Caco-2 (cell line): ENCODE measurements at places on chromosomes 5 and 9. TPM values are rescaled to one million over a fixed set of nuclear protein-coding genes. Genes with fewer than 3 reads are reported as not detected.

- no peak for DNase-seq
Measured at GRCh38 chr9:110157823-110158664, 49.9 kb downstream of the C9orf152 start.

Gene PPP2R2B
- total RNA-seq: 6.9 and 9.8 TPM in 2 replicates

- DNase-seq: no peak
Measured at GRCh38 chr9:98078895-98079294, 22.4 kb downstream of the NANS start.

DNA sequence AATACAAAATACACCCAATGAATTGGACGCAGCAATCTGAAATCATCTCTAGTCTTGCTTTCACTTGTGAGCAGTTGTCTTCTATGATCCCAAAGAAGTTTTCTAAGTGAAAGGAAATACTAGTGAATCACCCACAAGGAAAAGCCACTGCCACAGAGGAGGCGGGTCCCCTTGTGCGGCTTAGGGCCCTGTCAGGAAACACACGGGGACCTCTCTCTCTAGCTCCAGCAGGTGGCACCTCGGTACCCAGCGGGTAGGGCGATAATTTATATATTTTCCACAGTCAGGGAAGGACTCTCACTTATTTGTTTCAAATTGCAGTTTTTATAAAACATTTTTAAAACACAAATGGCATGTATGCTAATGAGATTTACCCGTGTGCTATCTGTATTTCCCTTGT, 417.1 kb downstream of the KDM4C start:
- DNase-seq: peak; percentile 1

Gene HSPB3
- total RNA-seq: 0.54 TPM in 1 of 2 replicates, not detected in the other

GRCh38 chr9:126526218-126527108, 87.3 kb upstream of the LMX1B start:
- no peak for DNase-seq

DNA sequence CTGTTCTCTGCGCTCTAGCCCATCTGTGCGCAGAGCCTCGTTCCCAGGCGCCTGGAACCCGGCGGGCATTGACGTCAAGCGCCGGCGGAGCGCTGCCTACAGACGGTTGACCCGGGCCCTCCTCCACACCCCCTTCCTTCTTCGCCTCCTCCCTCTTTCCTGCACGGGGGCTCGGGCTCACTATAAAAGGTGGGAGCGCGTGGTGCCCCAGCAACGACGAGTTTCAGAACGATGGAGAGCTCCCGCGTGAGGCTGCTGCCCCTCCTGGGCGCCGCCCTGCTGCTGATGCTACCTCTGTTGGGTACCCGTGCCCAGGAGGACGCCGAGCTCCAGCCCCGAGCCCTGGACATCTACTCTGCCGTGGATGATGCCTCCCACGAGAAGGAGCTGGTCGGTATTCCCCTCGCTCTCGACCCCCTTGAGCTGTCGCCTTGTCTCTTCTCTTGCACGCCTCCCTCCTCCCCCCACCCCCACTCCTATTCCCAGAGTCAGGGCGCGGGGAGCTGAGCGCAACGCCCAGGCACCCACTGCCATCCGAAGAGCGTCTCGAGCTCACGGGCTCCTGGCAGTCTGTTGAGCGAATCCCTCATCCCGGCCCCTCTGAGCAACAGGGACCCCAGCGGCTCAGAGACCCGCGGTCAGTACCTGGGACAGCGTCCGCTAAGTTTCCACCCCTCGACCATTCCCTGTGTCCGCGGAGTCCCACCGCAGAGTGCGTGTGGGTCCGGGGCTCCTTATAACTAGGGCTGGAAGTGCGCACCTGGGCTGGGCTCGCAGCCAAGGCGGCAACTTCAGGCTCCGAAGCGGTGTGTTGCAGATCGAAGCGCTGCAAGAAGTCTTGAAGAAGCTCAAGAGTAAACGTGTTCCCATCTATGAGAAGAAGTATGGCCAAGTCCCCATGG, at the start of gene CARTPT:
Gene CARTPT (plus strand): TSS at position 213 of the 902 bp plus-strand sequence. CDS start 19 bp downstream, at position 232.
- no peak for DNase-seq

- DNase-seq: no peak
Measured at GRCh38 chr5:18483451-18483850, 849.2 kb downstream of the TAF11L14 start.

- no peak for DNase-seq
Measured at GRCh38 chr5:25851301-25851700, 1187.1 kb downstream of the CDH9 start.

Gene CARTPT
- not detected in 2 replicates for total RNA-seq

GRCh38 chr9:89039664-89040063, 48.4 kb downstream of the S1PR3 start:
- DNase-seq: no peak

DNA sequence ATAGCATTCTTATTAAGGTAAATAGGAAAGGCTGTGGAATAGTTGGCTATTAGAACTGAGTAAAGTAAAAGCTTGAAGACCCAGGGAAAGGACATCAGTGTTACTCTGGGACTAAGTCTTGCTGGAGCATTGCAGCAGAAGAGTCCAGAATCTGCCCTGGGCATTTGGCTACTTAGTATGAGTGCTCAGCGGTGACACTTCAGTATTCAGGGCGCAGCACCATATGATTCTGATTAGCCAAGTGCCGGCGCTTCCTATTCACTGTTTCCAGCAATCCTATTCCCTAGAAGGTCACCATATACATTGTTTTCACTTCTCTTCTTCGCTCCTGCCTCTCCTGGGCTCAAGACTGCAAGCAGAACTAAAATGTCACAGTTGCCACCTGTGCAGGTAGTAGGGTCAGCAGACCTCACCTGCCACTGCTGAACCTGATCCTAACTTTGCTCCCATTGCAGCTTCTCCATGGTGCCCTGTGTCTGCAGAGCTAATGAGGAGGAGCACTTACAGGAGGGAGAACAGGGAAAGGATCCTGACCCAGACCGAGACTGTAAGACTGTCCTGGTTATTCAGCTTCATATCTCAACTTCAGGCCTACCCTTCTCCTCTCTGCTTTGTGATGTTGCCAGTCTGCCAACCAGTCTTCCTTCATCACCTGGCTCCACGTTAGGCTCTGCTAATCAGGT, 313.6 kb upstream of the PIK3R1 start:
- DNase-seq: no peak

- DNase-seq: peak; percentile 88
Measured at GRCh38 chr9:129026442-129027223, 1.5 kb downstream of the SH3GLB2 start.

Gene BARHL1
- total RNA-seq: not detected in 2 replicates

Gene SOX30
- 2.9 and 3.1 TPM in 2 replicates for total RNA-seq

Gene SPINK6
- total RNA-seq: not detected in 2 replicates

DNA sequence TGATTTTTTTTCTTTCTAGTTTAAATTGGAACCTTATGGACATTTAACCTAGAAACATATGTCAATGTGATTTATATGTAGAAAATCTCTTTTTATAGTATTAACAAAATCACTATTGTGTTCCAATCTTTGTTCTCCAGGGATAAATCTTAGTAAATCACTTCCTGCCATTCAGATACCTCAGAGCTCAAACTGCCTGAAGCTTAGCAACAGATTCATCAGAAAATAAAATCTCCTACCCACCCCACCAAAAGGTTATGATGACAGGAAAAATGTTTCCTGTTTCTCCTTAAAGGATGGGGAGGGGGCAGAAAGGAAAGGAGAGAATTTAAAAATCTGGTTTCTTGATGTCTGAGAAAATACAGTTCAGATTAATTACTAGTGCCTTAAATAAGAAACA, 105.0 kb upstream of the TUT7 start:
- no peak for DNase-seq

DNA sequence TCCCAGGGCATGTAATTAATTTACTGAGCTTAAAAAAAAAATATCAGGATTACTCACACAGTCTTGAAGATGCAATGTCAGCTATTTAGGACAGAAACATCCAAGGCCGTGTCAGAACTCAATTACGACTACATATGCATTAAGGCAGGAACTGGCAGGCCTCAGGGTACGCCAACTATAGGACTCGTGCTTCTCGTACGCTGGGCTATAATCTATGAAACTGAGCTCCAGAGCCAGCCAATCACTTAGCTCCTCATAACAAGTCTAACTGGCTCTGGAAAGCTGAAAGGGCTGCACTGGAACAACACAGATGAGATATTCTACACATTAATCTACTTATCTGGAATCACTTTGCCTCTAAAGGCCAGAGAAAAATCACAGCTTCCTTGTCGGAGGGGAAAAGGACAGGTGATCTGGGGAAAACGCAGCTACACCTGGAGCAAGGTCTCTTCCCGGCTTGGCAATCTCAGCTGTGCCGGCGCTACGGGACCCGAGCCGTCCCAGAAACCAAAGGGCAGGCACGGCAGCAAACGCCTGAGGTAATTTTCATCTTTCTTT, 212.0 kb downstream of the DEPDC1B start:
- DNase-seq: peak; percentile 59

- peak; percentile 33 for DNase-seq
Measured at GRCh38 chr5:170632266-170632984, 128.6 kb downstream of the KCNIP1 start.

DNA sequence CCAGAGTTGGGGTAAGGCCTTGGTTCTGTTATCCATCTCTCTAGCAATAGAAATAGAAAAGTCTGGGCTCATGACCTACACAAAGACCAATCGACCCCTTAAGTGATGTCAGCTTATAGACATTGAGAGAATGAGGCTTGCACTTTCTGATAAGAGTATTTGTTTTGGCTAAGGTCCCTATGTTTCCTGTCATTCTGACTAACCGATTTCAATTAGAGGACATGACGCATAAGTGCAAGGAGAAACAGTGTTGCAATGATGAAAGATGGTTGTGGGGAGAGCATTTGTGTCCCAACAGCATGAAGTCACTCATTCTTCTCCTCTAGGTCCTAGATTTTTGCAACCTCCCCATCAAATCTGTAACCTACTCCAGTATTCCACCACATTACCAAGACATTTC, 255.1 kb downstream of the MAT2B start:
- DNase-seq: no peak

DNA sequence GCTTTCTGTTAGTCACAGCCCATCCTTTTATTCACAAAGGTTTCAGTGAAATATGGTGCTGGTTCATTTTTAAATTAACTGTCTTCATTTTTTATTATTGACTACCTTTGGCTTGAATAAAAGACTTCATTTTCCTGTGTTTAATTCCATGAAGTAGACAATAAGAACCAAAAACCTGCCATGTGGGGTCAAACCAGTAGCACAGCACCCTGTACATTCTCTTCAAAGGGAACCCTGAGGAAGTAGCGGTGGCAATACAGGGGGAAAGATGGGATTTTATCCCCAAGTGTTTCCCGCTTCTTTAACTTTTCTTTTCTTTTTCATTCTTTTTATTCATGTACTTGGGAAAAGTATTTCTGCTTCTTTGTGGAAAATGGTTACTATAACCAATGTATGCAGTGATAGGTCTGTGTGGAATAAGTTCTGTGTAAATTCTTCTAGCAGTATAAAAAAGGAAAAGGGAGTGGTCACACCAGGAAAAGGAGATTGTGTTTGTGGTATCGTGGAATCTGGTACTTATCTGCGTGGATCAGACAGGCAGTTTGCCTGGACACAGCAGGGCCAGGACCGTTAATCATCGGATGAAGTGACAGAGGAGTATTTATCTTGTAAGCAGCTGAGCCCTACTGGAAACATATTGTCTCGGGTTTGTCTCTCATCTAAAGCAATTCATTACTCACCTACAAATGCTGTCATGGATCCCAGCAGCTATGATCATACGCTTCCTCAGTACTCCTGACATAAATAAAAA, 94.2 kb downstream of the PPIC start:
- no peak for DNase-seq

DNA sequence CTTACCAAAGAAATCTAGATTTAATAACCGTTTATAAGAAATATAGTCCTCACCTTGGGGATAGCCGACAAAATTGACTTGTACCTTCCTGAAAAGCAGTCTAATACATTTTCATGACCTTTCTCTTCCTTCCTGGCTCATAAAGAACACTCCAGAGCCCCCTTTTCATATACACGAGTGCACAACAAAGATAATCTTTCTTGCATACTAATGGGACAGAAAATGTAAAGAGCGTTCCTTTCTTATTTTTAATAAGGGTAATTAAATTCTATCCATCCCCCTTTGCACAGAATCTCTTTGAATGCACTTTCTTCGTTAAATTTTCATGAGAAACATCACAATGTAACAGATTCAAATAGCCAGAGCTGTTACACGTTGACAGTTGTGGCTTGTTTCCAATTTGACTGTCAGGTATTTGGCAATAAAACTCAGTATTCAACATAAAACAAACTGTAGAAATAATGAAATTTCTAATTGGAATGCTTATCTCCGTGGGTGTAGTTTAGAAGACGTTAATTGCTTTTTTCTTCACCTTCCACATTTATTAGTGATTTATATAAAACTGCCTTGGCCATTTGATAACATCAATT, 732.3 kb upstream of the DMAC1 start:
- DNase-seq: no peak

GRCh38 chr5:180210961-180211760, 2.1 kb upstream of the RASGEF1C start:
- no peak for DNase-seq

DNA sequence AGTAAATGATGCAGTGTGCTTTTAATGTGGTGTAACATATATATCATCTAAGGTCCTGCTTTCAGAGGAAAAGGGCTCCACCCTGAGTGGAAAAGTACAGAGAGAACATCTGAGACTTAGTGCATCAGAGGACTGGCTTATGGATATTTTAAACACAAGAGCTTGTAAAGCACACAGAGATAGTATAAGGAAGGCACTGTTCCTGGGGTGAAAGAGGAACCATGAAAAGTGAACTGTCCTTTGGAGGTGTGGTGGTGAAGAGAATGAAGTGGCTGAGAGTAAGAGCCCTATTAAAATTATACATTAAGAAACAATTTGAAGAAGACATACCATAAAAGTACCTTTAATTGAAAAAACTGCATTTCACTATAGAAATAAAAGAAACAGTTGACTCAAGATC, 68.9 kb downstream of the CSF2 start:
- no peak for DNase-seq

DNA sequence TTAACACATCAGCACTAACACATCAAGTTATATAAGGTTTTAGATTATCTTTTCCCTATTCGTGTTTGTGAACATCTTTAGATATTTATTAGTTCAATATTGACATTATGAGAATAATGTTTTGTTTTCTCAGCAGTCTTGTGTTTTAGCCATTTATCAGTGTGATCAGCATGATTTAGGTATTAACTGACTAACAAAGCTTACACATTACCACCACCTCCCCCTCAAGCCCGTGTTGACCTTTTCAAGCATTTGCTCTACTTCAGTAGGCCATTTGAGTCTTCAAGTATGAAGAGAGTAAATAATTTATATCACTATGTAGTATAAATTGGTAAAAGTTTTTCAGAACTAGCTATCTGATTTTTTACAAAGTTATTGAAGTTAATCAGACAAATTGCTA, 6.9 kb downstream of the PBX3 start:
- DNase-seq: no peak

Gene CDH12
- not detected in 2 replicates for total RNA-seq

Gene FBXW11
- total RNA-seq: 46.2 and 46.3 TPM in 2 replicates

Gene CATSPER3
- total RNA-seq: 0.46 and 0.61 TPM in 2 replicates

DNA sequence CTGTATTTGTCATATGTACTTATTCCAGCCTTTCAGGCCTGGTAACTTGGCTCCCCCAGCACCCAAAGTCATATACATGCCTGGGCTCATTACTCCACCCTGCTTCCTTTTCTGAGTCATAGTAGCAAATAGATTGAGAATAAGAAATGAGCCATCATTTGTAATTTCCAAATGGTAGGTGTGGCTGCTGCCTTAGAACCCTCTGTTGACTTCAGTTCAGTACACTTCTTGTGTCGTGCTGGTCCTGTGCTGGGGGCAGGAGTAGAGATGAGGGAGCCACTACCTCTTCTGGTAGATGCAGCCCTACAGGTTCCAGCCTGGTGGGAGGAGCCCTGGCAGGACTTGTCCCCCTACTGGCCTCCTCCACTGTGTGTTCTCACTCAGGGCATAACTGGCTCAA, 11.1 kb downstream of the GM2A start:
- DNase-seq: no peak

GRCh38 chr5:122704247-122705036, 70.4 kb upstream of the SNX2 start:
- DNase-seq: peak; percentile 48
